Stimulated activated CD8-positive, alpha-beta memory T cell treated with anti-CD3 and anti-CD28 coated beads, Interleukin-4, amount 100 ng/mL, for 48 hours (primary cell): ENCODE measurements at places on chromosomes 11 and 22.

GRCh38 chr11:69700278-69701140, 3.3 kb downstream of the FGF19 start:
- no peak for DNase-seq

GRCh38 chr11:79019975-79020374, 420.9 kb downstream of the TENM4 start:
- DNase-seq: no peak

GRCh38 chr11:112025707-112026106, 499 bp downstream of the DLAT start:
- no peak for DNase-seq

GRCh38 chr11:69382131-69383128, 88.5 kb downstream of the MYEOV start:
- DNase-seq: no peak
